Spinal cord (tissue), 10 donors: ENCODE measurements at places on chromosomes 6 and 20. TPM values are rescaled to one million over a fixed set of nuclear protein-coding genes. Genes with fewer than 3 reads are reported as not detected.

PDCD2 gene
- 69.2 TPM for polyA plus RNA-seq

MARCKS gene
- 739 TPM for polyA plus RNA-seq

ULBP3 gene
- polyA plus RNA-seq, result 5.6 TPM

WFDC2 gene
- 70.0 TPM for polyA plus RNA-seq

HAO1 gene
- polyA plus RNA-seq, result not detected

C6orf141 gene
- 5.2 TPM for polyA plus RNA-seq

C2 gene
- 10.8 TPM for polyA plus RNA-seq

NMBR gene
- 5.8 TPM for polyA plus RNA-seq

RNF182 gene
- 37.2 TPM for polyA plus RNA-seq

DTNBP1 gene
- 45.0 TPM for polyA plus RNA-seq

CTAGE9 gene
- 0.39 TPM for polyA plus RNA-seq

NR2E1 gene
- polyA plus RNA-seq, result 0.06 TPM

SPDEF gene
- 0.22 TPM for polyA plus RNA-seq

BTN1A1 gene
- polyA plus RNA-seq, result 0.08 TPM

RCAN2 gene
- 80.3 TPM for polyA plus RNA-seq
